Fibroblast of mammary gland (primary cell): ENCODE measurements at places on chromosomes 16 and 17.

DNA sequence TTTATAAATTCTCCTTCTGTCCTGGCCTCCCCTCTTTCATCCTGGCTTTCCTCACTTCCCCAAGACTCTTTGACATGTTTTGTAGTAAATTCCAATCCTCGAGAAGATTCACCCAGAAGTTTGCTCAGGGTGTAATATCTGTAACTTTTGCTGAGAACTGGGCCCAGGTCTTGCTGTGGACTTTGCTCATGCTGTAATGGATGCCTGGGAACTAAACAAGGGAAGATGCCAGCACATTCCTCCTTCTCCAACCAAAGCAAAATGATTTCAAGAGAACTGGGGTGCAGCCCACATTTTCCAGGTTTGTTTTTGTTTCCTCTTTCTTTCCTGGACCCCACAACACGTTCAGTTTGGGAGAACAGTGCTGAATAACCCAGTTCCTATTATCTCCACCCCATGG is 6.6 kb upstream of the SALL1 start:
- DNase-seq, result no peak

GRCh38 chr17:54867634-54868033 is 33.0 kb upstream of the TOM1L1 start:
- DNase-seq, result no peak

GRCh38 chr16:68421076-68421475 is 27.2 kb downstream of the SMPD3 start:
- no peak for DNase-seq

GRCh38 chr17:48636177-48637018 is 10.2 kb upstream of the HOXB9 start:
- DNase-seq, result peak; percentile 67

DNA sequence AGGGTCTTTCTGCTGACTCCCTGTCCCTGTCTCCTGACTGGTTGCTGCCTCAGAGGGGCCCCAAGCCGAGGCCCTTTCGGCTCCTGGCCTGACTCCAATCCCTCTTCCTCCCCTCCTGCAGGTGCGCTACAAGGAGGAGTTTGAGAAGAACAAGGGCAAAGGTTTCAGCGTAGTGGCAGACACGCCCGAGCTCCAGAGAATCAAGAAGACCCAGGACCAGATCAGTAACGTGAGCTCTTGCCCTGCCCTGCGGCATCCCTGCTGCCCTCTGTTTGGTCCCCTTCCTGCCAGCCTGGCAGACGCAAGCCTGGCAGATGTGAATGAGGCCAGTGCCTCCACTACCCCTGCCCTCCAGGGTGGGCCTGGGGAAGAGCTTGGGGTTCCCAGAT is 27.1 kb upstream of the LASP1NB start:
- DNase-seq, result no peak

- peak; percentile 73 for DNase-seq
Observed at GRCh38 chr16:74623214-74623838, 16.4 kb upstream of the GLG1 start.

- no peak for DNase-seq
Observed at GRCh38 chr17:4082136-4082924, 60.5 kb downstream of the ZZEF1 start.

DNA sequence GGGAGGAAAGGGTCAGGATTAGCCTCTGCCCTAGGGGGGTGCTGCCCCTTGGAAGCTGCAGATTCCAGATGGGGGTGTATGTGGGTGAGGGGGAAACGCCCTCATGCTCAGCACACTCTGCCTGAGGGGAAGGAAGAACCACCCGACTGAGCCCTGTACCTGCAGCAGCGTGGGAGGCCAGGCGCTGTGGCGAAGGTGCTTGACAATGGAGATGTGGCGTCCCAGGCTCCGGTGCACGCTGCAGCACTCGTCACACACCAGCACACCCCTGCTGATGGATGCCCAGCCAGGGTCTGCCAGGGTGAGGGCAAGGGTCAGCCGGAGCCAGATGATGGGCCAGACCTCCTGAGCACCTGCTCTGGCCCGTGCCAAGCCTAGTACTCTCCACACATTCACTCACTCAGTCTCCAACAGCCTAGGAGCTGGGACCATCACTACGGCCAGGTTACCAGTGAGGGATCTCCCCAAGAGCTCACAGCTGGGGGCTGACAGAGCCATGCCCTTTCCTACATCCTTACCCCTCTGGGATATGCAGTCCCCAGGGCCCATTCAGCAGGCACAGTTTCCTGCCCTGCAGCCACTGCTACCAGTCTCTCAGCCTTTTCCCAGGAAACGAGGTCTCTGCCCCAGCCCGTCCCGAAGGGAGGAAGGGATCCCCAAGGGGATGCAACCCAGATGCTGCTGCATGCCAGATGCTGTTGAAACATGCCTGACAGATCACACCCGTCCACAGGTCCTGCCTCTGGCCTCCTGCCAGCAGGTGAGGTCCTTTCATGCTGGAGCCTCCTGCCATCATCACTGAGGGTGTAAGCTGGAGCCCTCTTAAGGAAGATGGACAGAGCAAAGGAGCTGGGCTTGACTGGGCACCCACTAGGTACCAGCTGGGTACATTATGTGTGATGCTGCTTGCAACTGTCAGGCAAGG is 5.9 kb downstream of the GIT1 start:
- DNase-seq, result no peak

- no peak for DNase-seq
Observed at GRCh38 chr17:19237389-19238166, 412 bp downstream of the EPN2 start.

GRCh38 chr17:801660-802059 is 19.5 kb downstream of the MRM3 start:
- no peak for DNase-seq

GRCh38 chr16:84891149-84891795 is 71.5 kb downstream of the CRISPLD2 start:
- DNase-seq, result no peak

DNA sequence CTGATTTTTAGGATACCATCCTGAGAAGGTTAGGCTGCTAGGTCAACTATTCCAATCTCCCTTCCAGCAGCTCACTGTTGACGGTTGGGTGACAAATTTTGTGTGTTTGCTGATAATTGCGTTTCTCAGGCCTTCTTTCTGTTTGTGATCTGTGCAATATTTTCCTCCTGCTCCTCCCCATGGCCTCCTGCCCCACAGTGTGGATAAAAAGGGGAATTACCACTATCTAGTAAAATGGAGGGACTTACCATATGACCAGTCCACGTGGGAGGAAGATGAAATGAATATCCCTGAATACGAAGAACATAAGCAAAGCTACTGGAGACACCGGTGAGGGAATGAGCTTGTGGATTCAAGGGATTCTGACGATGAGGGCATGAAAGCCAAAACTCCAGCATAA is 9.2 kb downstream of the CHD3 start:
- DNase-seq, result peak; percentile 79
